ENCODE measurements at places on chromosomes 6 and 20.
A peak's percentile ranks its signal among the peaks of the same experiment; 100 is the strongest.

GRCh38 chr20:63363013-63363957 lies 2.1 kb upstream of the CHRNA4 start:
- no peak for DNase-seq

DNA sequence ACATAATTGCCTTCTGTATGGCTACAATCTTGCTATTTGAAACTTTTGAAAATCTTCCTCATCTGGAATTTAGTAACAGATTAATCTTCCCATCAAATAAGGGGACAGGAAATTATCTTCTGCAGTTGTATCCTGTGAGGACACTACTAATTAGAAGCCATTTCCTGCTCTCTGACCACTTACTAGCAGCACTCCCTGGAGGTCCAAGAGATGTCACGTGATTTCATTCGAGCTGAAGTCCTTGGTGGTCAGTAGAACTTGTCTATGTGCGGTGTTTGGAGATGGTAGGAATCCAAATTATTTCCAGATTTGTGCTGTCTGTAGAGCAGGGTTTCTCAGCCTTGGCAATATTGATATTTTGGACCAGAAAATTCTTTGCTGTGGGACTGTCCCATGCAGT lies 202.5 kb downstream of the TFAP2B start:
- DNase-seq = no peak

- DNase-seq = no peak
These were observed 22.0 kb downstream of the KLHL31 start for GRCh38 chr6:53643481-53643965.

DNA sequence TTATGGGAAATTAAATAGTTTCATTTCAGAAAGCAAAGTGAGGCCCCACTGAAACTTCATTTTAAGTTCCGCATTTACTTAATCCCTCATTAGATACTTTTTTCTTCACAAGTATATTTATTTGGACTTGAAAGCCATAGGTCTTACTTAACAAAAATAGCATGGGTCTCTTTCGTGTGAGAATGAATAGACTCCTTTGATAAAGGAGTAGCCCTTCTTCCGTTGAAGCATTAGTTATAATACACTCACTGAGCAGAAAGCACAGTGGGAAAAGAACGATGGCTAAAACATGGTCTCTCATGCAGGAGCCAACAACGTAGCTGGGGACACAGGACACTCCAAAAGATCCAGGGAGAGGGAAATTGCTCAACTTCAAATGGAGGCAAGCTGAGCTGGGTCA lies 130.4 kb downstream of the SLC23A2 start:
- no peak for DNase-seq

GRCh38 chr6:7939864-7940228 lies 29.3 kb upstream of the TXNDC5 start:
- DNase-seq = no peak

DNA sequence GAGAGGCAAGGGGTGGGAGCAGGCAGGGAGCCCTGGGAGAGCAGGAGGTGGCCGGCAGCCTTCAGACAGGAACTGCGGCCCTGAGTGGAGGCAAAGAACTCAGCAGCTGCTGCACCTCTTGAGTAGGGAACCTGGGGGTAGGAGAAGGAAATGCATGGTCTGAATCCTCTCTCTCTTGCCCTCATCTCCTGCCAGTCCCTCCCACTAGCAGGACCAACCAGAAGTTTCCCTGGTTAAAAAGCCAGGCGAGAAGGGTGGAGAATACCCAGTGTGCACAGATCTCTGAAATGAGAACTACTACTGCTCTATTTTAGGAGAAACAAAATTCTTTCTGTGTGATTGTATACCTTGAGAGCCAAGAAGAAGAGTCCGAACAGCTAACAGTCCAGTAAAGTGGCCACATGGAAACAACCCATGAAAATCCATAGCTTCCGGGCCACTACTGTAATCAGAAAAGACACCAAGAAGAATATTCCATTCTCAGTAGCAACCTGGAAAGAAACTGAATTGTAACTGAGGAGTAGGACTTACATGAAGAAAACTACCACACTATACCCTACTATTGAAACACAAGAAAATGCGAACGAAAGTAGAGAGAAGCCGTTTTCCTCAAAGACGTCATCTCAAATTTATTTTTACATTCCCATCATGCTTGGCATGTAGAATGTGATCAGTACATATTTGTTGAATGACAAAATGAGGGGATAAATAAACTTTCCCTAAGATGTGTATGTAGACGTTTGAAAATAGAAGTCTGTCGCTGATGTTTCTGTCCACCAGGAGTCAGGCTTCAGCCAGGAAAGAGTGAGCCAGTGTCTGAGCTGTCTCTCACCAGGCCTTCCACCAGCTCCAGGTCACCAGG lies 25.6 kb downstream of the WRNIP1 start:
- DNase-seq = peak; percentile 90

DNA sequence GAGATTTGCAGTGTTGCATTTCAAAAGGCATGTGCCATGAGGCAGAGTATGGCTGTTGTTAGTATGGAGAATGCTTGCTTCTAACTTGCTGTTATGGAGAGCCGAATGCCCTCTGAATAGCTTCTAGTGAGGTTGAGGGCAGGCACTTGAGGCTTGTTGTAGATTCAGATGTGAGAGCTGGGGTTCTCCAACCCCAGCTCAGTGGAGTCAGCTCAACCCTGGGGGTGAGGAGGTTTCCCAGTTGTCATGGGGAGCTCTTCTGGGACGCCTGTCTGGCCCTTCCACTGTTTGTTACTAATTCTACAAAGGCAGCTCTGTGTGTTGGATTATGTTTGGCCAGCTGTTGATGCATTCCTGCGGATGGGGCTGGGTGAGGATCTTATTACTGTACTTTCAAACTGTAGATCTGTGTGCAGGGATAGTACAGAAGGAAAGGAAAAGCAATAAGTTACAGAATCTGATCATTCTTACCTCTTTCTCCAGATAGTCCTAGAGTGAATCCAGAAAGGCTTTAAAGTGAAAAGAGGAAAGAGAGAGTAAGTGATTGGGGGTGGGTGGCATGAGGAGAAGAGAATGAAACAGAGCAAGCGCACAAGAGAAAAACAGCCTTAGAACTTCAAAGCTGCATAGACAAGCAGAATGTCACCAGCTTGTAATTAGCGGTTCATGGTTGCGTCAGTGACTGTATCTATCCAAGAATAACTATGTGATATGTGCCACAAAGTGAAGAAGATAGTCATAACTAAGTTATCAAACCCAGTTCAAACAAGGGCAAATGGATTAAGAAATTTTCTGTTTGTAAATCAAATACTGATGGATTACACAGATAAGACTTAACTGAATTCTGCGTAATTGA lies 148.7 kb downstream of the PRL start:
- DNase-seq = peak; percentile 72

DNA sequence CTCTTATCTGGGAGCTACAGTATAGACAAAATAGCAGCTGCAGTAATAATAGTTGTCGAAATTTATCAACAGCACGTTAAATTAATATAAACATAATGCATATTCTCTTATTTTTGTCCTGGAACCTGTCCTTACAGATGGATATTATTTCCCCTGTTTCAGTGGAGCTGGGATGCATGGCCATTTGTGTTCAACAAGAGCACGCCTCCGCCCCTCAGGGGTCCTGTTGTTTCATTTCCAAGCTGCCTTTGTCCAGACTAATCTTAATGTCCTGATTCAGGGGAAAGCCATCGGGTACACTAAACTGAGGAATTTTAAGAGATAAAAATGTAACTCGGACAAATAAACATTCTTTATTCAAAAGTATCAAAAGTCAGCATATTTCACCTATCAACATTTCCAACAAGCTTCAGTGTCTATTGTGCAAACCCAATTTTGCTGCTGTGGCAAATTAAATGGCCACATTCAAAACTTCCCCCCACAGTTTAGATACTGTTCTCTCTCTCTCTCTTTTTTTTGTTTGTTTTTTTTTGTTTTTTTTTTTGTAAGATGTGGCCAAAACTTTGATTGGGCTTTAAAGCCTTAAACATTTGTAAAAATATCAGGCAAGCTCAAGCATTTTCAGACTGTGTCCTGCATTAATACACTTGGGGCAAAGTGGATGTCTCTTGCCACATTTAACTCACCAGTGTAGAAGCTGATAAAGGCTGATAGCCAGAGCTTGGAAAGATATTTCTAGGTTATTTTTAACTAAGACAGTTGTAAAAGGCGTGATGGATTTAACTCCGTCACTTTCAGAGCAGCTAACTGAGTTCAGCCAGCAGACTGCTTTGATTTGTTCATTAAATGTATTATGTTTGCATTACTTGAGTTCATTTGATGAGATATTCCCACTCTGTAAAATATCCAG lies 112.5 kb upstream of the QKI start:
- DNase-seq = no peak

- no peak for DNase-seq
These were observed 13.5 kb downstream of the BEND3 start for GRCh38 chr6:107101686-107102413.

DNA sequence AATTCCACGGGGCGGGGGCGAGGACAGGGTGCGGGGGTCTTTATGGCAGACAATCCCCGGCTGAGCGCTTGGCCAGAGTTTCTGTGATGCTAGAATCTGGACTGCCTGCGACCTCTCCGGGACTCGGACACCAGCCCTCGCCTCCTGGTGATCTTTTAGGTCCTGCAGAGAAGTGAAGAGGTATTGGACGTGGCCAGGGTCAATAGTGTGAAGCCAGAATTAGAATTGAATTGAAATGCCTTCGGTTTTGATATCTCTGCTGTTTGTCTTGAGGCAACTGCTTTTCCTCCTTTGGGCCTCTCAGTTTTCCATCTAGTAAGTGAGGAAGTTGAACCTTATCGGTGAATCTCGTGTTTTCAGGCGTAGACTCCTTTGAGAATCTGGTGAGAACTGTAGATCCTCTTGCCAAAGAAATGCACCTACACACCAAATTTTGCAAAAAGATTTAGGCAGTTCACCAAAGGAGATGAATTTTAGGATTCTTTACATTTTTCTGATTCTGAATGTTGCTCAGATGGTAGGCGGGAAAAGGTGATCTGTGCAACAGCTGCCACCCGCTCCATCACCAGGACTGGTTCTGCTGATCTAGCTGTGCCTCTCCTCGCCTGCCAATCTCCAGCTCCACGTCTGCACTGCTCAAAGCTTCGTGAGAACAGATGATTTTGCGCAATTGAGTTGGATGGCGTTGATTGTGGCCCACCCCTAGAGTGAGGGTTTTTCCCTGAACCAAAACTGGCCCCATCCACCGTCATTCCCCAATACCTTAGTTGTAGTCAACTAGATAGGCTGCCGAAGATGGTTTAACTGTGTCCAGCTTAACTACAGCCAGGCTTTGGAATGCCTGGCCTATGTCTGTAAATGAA lies 837 bp upstream of the OSER1 start:
- DNase-seq = peak; percentile 87

- peak; percentile 89 for DNase-seq
These were observed 108.4 kb downstream of the JAG1 start for GRCh38 chr20:10565191-10565921.

GRCh38 chr6:139369568-139370282 lies 4.7 kb downstream of the CITED2 start:
- DNase-seq = peak; percentile 83

DNA sequence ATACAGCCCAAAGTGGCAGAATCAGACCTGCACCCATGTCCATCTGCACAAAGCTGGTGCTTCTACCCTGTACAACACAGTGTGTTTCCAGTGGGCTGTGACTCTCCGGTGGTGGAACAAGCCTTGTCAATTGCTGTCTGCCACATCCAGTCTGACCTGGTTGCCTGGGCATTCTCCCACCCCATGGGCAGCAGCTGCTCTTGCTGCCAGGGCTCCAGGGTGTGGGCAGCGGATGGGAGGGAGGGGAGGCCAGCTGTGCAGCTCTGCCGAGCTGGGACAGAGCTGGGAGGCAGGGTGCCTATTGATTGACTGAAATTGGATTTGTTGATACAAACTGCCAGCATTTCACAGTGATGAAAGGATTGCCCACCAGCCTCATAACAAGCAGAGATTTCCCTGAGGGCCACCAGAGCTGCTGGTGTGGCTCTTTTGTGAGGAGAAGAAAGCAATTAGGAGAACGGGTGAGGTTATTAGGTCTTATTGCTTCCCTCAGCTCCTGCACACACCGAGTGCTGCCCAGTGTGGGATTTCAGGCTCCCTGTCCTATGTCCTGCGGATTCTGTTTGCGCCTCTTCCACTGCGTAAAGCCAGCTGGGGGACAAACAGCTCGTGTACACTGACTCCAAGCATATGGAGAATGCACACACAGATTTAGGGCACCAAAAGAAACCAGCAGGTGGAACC lies 150.8 kb downstream of the NRN1 start:
- no peak for DNase-seq

- no peak for DNase-seq
These were observed 62.8 kb downstream of the SYNJ2 start for GRCh38 chr6:158044525-158044888.

- DNase-seq = no peak
These were observed 87.5 kb upstream of the HDAC2 start for GRCh38 chr6:114058435-114058834.

DNA sequence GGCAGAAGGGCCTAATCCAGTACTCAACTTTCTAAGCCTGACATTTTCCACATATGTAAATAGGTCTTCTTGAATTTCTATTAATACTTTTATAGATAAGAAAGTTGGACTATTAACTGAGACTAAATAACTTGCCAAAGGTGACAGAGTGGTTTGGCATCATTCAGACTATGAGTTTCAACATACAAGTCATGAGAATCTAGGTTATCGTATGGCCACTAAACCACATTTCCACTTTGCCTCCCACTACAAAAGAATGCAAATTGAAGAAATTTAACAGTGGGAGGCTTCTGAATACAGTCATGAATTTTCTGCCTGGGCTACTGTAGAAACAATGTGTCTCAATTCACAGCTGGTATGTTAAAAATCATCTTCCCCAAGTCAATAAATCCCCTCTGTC lies 531.0 kb upstream of the AGPAT4 start:
- DNase-seq = no peak

DNA sequence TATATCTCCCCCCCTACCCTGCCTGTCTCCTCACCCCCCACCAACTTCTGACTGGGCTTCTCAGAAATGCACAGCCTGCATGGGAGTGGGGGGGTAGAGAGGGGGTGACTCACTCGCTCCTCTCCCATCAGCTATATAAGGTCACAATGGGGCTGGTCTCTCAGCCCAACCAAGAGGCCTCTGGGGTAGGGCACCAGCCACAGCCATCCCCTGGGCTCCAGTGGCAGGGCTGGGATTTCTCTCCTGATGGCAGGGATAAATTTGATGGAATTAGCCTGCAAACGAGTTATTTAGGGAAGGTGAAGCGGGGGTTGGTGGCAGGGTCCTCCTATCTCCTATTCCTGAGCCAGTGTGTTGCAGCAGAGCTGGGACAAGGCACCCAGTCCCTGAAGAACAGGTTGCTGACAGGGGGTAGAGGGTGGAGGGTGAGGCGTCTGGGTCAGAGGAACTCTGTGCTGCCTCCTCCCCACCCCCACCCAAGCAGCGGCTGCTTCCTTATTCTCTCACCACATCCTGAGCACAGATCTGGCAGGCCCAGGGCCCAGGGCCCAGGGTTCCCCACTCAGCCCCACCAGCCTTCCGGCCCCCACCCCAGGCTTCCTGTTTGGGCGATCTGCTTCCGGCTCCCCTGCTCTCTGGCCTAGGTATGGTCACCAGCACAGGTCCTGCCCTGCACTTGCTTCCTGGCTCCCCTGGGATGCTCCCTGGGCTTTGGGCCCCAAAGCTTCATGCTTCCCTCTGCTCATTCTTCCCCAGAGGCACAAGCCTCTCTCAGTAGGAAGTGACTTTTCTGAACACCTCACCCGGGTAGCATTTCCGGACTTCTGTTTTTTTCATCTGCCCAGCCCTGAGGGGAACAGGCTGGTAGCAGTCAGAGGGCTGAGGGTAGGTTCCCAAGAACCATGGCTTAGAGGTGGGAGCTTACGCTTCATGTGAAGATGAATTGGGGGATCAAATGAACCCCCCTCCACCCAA lies 4.0 kb downstream of the PPP1R18 start:
- peak; percentile 82 for DNase-seq

Measured in fibroblast of the aortic adventitia (primary cell).